ENCODE measurements at places on chromosomes 6 and 20. TPM values are rescaled to one million over a fixed set of nuclear protein-coding genes. Genes with fewer than 3 reads are reported as not detected.

DNA sequence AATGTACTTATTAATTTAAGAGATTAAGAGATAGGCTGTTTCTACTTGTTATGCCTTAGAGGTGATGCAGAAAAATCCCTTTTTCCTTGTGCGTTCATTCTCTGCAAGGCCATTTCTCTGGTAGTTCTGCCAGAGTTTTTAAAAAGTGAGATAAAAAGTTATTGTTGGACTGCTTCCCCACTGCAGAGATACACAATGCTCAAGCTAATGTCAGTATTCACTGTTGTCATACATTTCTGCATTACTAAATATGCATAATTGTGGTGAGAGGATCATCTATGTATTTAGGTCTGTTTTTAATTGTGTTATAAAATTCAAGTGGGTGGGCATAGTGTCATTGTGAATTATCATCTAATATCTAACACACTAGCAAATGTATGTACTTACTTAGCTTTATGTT, 600.4 kb downstream of the HTR1B start:
- no peak overlapping the region for H3K4me3 ChIP-seq
- no peaks in the 10 kb centered on the region for H3K27me3 ChIP-seq
- no peaks in the 10 kb centered on the region for H3K36me3 ChIP-seq

Gene CDH4
- total RNA-seq, result 0.25 TPM

Gene RIPPLY2
- not detected for total RNA-seq

Gene STMN3
- total RNA-seq, result 14.7 TPM

Gene HLA-DRB5
- 4.7 TPM for total RNA-seq

DNA sequence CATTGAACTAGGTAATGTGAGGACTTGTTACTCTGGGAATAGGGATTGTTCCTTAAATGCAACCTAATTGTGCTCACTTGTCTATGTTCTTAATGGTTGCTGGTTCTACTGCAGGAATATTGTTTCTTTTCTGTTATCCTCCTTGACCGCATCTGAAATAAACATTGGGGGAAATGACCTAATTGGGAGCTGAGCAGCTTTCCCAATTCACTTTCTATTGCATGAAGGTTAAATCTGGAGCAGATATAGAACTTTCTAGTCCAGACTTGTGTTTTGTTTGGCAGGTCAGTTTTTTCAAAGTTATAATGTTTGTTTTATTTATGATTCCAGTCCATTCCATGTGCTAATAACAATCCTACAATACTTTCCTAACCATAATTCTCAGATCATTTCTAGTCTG, 981.0 kb upstream of the CITED2 start:
- H3K27me3 ChIP-seq, result no peaks in the 10 kb centered on the region
- no peak overlapping the region for H3K27ac ChIP-seq
- H3K36me3 ChIP-seq, result no peaks in the 10 kb centered on the region

Gene CCDC170
- 2.0 TPM for total RNA-seq

Gene SRPK1
- total RNA-seq, result 59.2 TPM

GRCh38 chr6:24520929-24521546, 26.3 kb downstream of the ALDH5A1 start:
- H3K4me1 ChIP-seq, result no peaks in the 10 kb centered on the region
- no peak overlapping the region for H3K27ac ChIP-seq
- DNase-seq, result no peak
- H3K27me3 ChIP-seq, result no peaks in the 10 kb centered on the region
- peaks cover 1% of the 10 kb centered on the region for H3K36me3 ChIP-seq

DNA sequence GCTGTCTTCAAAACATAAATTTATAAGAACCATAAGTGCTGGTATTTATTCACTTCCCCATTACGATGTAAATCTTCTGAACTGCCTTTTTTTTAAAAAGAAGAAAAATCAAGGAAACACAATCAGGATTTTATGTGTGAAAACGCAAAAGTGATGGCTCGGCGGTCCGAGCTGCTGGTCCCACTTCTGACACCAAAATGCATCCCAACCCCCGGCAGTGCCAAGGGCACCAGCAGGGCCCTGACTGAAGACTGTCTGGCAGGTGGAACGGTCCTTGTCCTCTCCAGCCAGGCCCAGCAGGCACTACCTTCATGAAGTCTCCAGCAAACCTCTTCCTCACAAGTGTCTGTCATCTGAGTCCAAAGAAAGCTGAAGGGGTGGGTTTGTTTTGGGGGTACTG, 41.2 kb downstream of the TBC1D7 start:
- H3K36me3 ChIP-seq, result no peaks in the 10 kb centered on the region
- H3K4me3 ChIP-seq, result no peak overlapping the region
- no peak overlapping the region for H3K27ac ChIP-seq
- no peaks in the 10 kb centered on the region for H3K27me3 ChIP-seq

GRCh38 chr20:57398231-57398821, 7.1 kb downstream of the RBM38 start:
- no peaks in the 10 kb centered on the region for H3K27me3 ChIP-seq
- peaks cover 61% of the 10 kb centered on the region for H3K4me1 ChIP-seq
- DNase-seq, result no peak
- no peak overlapping the region for H3K4me3 ChIP-seq
- peak overlapping the region; percentile 33 for H3K27ac ChIP-seq

DNA sequence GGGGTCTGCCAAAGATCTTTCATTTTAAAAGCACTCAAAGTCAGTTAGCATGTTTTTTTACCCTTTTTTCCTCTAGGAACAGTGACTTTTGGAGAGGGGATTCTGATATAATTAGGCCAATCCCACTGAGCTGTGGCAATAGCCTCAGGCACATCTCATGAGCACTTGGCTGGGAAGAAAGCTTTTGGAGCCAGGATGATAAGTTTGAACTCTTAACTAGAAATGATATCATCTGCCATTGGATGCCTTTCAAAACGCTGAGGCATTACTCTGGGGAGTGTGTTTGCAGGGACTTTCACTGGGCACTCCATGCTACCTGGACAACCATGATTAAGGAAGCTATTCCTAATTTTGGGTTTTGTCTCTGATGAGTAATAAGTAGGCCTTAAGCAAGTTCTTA, 3.7 kb downstream of the SCGN start:
- H3K27ac ChIP-seq, result no peak overlapping the region
- H3K27me3 ChIP-seq, result no peaks in the 10 kb centered on the region
- DNase-seq, result no peak
- H3K4me1 ChIP-seq, result no peaks in the 10 kb centered on the region
- H3K4me3 ChIP-seq, result no peak overlapping the region

Gene PNPLA1
- total RNA-seq, result not detected

- peaks cover 12% of the 10 kb centered on the region for H3K4me1 ChIP-seq
- no peaks in the 10 kb centered on the region for H3K27me3 ChIP-seq
- H3K36me3 ChIP-seq, result no peaks in the 10 kb centered on the region
- H3K4me3 ChIP-seq, result no peak overlapping the region
- peak overlapping the region; percentile 44 for H3K27ac ChIP-seq
Observed at GRCh38 chr6:105779110-105779509, 307.0 kb upstream of the PRDM1 start.

DNA sequence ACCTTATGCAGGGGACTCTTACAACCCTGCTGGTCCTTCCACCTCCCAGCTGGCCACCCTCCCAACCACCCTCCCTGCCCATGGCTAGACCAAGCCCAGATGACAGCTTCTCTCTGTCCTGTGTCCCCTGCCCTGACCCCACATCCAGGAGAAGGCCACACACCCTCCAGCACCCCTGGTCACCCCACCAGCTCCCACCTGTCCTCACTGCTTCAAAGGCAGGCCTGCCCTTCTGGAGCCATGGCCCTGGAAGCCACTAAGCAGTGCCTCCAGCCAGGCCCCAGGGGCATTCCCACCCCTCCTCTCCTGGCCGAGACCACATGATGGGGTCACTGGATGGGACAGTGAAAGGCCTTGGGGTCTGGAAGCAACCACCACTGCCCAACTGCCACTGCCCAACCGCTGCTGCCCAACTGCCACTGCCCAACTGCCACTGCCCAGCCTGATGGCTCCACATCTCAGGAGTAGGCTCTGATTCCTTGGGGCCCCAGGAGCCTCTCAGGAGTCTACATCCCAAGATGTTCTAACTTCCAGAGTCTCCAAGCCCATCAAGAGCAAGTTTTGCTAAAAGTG, 30.5 kb downstream of the UBD start:
- no peak overlapping the region for H3K4me3 ChIP-seq
- H3K4me1 ChIP-seq, result no peaks in the 10 kb centered on the region
- no peaks in the 10 kb centered on the region for H3K36me3 ChIP-seq
- H3K27ac ChIP-seq, result no peak overlapping the region

DNA sequence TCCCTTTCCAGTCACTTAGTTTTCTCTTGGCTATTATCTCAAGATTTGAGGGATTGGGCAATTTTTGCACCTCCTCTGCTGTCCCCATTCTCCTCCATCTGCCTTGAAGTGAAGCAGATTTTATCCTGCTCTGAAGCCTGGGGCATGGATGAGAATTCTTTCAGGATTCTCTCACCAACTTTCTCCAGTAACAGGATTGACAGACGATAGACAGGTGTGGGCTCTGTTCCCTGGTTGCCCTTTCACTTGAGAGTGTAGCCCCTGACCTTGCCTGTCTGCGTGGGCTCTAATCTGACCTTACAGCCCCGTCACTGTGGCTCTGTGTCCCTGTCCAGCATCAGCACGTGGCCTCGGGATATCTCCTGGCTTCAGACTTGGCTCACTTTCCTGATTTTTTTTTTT, 27.1 kb downstream of the CDYL start:
- H3K36me3 ChIP-seq, result no peaks in the 10 kb centered on the region
- H3K27ac ChIP-seq, result no peak overlapping the region
- H3K27me3 ChIP-seq, result no peaks in the 10 kb centered on the region

DNA sequence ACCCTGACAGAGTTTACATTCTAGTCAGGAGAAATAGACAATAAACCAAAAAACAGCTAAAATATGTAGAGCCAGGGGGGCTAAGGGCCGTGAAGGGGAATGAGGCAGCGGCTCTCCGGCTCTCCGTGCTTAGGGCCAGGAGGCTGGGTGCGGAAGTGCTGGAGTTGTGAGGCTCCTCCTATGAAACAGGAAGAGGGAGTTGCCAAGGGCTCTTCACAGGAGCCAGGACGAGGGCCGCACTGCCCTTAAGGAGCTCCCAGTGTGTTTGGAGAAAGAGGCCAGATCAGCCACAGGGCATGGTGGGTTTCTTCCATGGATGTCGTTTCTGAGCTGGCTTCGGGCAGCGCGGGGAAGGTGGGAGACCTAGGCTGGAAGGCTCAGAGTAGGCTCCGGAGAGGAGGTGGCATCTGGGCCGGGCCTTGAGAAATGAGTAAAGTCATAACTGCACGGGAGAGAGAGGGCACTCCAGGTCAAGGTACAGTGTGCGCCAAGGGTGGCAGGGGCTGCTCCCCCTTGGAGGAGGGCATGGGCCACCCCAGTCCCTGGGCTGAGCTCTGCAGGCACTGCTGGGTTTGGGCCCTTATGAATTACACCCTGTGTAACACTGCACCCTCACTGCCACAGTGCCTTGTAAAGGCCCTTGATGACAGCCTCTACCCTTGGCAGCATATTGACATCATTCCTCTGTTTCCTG, 20.8 kb upstream of the MLN start:
- H3K36me3 ChIP-seq, result no peaks in the 10 kb centered on the region
- H3K27me3 ChIP-seq, result no peaks in the 10 kb centered on the region
- DNase-seq, result no peak
- H3K27ac ChIP-seq, result no peak overlapping the region
- no peak overlapping the region for H3K4me3 ChIP-seq
- H3K4me1 ChIP-seq, result no peaks in the 10 kb centered on the region

DNA sequence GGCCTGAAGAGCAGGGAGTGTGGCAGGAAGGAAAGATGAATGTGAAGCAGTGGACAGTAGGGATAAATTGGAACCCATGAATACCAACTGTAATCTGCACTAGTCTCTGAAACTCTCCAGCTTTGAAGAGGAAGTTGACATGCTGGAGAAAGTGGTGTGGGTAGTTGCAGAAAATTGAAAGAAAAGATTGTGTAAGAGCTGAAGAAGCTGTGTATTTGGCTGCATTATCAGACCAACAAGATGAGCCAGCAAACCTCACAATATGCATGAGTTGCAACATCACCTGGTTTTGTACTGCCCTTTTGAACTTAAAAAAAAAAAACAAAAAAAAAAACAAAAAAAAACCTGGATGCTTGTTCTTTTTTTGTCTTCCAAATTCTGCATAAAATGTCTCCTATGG, 921.9 kb upstream of the EYS start:
- no peak overlapping the region for H3K27ac ChIP-seq
- no peaks in the 10 kb centered on the region for H3K4me1 ChIP-seq

DNA sequence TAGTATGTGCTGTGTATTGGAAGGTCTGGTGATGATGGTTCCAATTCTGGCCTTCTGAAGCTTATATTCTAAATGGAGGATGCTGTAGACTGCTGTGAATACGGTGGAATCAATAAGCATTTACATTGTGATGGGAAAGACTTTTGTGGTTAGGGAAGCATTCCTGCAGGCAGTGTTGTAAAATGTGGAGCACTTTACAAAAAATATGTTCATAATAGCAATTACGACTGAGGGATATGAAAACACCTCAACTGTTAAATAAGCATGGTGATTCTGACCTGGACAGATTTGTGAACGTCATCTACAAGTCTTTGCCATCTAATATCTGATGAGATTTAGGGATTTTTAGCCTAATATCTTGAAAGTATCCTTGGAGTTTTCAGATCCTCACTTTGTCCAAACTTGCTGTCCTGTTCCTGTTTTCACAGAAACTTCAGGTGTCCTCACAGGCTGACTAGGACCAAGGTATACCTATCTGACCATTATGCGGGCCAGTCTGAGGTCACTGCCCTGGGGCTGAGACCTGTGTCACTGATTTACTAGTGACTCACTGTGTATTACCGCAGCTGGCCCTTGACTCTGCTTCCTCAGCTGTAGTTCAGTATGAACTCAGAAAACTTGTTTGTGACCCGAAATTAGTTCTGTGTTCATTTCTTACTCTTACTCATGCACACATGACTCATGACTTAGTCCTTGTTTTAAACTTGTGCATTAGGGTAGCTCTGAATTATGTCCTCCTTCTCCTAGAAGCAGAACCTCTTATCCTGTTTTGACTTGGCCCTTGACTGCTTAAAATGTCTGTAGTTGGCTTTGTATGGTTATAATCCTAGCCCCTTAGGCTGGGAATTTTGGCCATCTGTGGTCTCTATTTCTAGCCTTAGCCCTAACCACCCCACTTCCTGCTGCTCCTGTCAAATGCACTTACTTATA, 343.0 kb downstream of the CDKAL1 start:
- H3K36me3 ChIP-seq, result no peaks in the 10 kb centered on the region
- peaks cover 27% of the 10 kb centered on the region for H3K4me1 ChIP-seq
- H3K27me3 ChIP-seq, result no peaks in the 10 kb centered on the region
- H3K27ac ChIP-seq, result peak overlapping the region; percentile 75
- no peak overlapping the region for H3K4me3 ChIP-seq
- no peak for DNase-seq

Gene VIP
- 68.0 TPM for total RNA-seq

GRCh38 chr20:56422824-56423189, 10.7 kb downstream of the CASS4 start:
- no peak overlapping the region for H3K27ac ChIP-seq
- DNase-seq, result no peak
- no peak overlapping the region for H3K4me3 ChIP-seq
- no peaks in the 10 kb centered on the region for H3K27me3 ChIP-seq

GRCh38 chr20:846894-847278, 13.4 kb downstream of the FAM110A start:
- DNase-seq, result no peak
- H3K36me3 ChIP-seq, result no peaks in the 10 kb centered on the region
- no peaks in the 10 kb centered on the region for H3K27me3 ChIP-seq

- no peak for DNase-seq
- H3K27me3 ChIP-seq, result peaks cover 7% of the 10 kb centered on the region
- H3K27ac ChIP-seq, result peak overlapping the region; percentile 86
- no peaks in the 10 kb centered on the region for H3K36me3 ChIP-seq
Observed at GRCh38 chr6:93416571-93417420, 2.6 kb downstream of the EPHA7 start.

GRCh38 chr6:7108196-7108963, 619 bp downstream of the RREB1 start:
- H3K27me3 ChIP-seq, result no peaks in the 10 kb centered on the region
- H3K36me3 ChIP-seq, result no peaks in the 10 kb centered on the region
- DNase-seq, result no peak
- H3K4me3 ChIP-seq, result peak overlapping the region; percentile 63
- H3K4me1 ChIP-seq, result peaks cover 18% of the 10 kb centered on the region

Gene HLA-DMA
- 27.7 TPM for total RNA-seq

Gene PFDN4
- 45.7 TPM for total RNA-seq

Gene PPP1R3G
- total RNA-seq, result 4.4 TPM
